Cerebellar cortex (tissue), 1 donor: ENCODE measurements at places on chromosomes 7 and 10.
A peak's percentile ranks its signal among the peaks of the same experiment; 100 is the strongest.

- no peak for DNase-seq
These were observed 1.8 kb upstream of the RPA3 start for GRCh38 chr7:7720193-7720592.

- DNase-seq: no peak
These were observed 11.0 kb downstream of the RRP12 start for GRCh38 chr10:97390091-97390490.

DNA sequence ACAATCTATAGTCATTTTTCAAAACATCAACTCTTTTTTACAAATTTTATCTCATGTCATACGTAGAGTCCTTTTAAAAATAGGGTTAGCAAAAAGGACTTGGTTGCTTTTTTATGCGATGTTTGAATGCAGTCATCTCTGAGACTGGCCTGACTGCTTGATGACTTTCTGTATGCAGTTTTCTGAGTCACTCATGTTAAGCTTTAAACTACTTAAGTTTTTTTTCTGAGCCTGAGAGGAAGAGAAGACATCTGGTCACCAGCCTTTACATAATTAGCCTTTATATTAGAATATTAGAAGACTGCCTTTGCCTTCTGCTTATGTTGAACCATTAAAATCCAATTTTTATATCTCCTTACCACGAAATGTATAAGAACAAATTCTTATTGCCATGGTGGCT, 834.4 kb upstream of the MBL2 start:
- no peak for DNase-seq

GRCh38 chr10:93812659-93813338, 55.1 kb downstream of the LGI1 start:
- DNase-seq: no peak

GRCh38 chr10:96513698-96514561, at the start of gene TLL2:
TLL2 (minus strand) TSS chr10:96513926; CDS start chr10:96513685, 241 bp downstream.
- peak; percentile 82 for DNase-seq

DNA sequence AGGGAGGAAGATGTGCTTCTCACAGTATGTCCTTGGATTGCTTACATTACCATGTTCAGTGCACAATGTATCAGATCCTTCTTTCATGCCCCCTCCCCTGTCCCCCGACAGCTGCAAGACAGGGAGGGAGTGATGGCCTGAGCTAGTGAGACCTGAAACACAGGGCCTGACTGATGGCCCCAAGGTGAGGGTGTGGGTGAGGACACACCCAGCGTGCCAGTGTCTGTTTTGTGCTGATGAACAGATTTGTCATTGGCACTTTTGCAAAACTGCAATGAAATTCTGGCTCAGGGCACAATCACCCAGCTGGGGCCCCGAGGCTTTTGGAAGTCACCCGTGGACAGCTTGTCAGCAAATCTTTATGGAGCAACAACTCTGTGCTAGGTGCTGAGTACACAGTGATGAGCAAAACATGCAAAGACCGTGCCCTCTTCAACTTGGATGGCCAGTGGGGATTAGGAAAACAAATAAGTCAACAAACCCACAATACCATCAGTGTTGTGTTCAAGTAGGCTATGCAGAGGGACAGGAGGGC, 59.4 kb upstream of the EMX2 start:
- DNase-seq: peak; percentile 64

DNA sequence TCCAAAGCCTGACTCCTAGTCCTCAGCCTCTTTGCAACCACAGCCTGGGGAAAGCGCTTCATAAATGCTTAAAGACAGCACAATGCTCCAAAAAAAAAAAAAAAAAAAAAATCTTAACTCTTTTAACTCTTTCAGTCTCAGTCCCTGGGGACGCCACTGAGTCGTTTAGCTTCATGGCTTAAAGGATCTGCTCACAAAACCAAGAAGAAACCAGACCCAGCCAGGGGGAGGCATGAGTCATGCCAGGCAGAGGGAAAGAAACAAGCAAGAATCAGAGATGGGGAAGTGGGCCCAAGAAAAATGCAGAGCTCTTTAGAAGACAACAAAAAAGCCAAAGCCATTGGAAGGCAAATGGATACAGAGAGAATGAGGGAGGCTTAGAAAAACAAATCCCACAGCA, 32.5 kb upstream of the DOCK1 start:
- no peak for DNase-seq

DNA sequence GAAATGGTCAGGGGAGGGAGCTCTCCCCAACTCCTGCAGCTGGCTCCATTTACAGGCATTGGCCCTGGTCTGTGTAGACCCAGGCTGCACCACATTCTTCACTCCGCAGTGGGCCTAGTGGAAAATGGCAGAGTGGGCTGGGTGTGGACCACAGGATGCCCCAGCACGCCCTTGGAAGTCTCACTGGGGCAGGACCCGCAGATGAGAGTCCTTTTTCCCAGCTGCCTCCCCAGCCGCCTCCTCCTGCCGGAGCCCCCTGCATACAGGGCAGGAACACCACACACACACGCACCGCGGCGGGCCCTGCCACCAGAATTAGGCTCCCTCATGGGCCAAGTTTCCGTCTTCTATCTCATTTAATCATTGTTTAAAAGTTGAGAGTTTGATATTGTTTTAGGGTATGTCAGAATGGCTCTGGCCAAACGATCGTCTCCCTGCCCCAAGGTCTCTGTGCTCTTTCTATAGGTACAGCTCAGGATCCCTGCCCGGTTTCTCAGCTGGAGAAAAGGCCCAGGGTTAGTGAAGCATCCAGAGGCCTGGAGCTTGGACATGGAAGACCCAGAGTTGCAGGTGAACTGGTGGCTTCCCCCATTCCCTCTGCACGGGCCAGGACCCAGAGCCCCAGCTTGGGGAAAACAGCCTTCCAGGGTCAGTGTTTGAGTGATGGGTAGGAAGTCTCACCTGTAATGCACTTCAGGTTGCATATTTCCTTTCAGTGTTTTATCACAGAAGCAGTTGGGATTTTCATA, 42.0 kb downstream of the ZNF467 start:
- DNase-seq: no peak

DNA sequence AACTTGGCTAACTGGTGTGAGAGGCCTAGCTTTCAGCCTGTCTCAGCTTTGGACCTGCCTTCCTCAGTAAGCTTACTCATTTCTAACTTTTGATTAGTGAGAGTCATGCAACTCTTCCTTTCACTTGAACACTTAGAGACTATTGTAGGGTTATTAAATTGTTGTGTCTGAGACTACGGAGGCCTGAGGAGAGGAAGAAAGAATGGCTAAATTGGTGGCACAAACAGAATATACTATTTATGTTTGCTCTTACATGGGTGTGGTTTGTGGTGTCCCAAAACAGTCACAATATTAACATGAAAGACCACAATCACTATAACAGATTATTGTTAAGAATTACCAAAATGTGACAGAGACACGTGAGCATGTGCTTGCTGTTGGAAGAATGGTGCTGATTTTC, 82.1 kb downstream of the TRIM24 start:
- no peak for DNase-seq

GRCh38 chr7:106620676-106621075, 40.3 kb downstream of the CCDC71L start:
- DNase-seq: no peak

DNA sequence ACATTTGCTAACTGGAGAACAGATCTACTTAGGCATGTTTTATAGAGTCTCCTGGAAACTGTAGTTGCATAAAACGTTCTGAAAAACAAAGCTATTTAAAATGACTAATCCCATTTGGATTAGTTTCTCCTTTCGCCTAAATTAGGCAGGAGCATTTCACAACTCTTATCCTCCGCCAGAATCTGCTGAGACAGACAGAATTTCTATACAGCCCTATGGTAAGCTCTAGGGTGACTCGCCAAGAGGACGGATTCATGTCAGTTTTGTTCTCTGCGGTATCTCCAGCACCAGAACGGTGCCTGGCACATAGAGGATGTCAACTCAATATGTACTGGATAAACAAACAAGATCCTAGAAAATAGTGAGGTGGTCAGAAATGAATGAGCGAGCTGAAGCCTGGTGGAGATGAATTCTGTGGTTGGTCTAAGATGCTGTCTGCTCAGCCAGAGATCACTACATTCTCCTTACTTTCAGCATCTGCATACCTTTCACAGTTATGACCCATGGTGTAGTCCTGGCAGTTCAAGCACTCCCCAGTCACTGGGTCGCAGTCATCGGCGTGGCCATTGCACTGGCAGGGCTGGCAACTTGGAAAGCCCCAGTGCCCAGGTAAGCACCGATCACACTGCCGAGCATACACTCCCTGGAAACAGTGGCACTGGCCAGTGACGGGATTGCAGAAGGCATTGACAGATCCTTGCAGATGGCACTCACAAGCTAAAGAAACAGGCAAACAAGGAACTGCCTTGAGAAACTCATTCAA, 44.0 kb downstream of the LAMB1 start:
- DNase-seq: no peak

DNA sequence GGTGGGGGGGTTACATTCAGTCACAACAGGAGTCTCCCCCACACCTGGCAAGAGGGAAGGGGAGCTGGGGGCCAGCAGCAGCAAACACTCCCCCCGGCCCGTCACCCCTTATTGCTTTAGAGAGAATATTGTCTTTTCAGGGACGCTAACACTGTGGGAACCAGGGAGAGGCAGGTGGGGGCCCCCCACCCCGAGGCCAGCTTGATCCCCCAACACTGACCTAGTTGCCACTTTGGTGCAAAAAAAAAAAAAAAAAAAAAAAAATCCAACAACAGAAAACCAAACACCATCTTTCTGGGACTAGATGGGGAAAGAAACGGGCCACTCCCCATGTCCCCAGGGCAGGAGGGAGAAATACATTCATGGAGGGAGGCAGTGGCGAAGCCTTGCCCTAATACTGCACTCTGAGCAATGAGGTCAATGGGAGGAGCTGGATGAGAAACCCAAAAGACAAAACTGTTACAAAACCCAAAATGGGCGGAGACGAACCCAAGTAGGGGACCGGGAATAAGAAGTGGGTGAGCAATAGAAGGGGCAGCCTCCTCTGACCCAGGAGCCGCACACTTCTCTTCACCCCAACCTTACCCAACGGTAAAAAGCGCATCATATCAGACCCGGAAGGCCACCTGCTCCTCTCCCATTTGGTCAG, 6.5 kb downstream of the GNB2 start:
- peak; percentile 52 for DNase-seq

GRCh38 chr10:103111918-103112877, 80.9 kb downstream of the NT5C2 start:
- DNase-seq: no peak

- DNase-seq: peak; percentile 98
These were observed at the start of gene HIF1AN for GRCh38 chr10:100535715-100536353. HIF1AN (plus strand) TSS chr10:100535943; CDS start chr10:100535959, 16 bp downstream.

DNA sequence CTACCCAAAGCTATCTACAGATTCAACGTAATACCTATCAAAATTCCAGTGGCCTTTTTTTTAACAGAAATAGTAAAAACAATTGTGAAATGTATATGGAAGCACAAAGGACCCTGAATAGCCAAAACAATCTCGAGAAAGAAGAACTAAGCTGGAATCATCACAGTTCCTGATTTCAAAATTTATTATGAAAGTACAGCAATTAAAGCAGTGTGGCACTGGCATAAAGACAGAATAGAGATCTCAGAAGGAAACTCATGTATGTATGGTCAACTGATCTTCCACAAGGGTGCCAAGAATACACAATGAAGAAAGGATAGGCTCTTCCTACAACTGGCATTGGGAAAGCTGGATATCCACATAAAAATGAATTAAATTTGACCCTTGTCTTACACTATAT, 23.2 kb downstream of the PNLIPRP3 start:
- DNase-seq: no peak

GRCh38 chr10:19168584-19168983, 120.0 kb downstream of the MALRD1 start:
- DNase-seq: peak; percentile 4

DNA sequence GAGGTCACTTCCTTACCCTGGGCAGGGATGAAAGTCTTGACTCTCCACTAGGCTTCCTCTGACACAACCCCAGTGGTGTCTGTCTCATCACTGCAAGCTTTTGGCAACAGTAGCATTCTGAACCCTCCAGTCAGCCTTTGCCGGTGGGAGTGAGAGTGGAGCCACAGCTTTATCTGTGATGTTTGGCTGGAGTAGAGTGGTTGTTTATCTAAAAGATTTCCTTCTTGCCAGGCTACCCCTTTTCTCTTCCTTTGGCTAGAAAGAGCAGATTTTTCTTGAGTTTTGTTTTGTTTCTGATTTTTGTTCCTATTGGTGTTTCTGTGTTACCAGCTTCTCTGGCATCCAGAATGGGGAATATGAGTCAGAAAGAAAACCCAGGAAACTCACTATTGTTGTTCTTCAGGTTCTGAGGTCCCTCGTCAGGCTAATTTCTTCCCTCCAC, 98.9 kb upstream of the KIF5B start:
- DNase-seq: no peak

- DNase-seq: peak; percentile 34
These were observed 738 bp upstream of the NCAPG2 start for GRCh38 chr7:158705234-158705850.

DNA sequence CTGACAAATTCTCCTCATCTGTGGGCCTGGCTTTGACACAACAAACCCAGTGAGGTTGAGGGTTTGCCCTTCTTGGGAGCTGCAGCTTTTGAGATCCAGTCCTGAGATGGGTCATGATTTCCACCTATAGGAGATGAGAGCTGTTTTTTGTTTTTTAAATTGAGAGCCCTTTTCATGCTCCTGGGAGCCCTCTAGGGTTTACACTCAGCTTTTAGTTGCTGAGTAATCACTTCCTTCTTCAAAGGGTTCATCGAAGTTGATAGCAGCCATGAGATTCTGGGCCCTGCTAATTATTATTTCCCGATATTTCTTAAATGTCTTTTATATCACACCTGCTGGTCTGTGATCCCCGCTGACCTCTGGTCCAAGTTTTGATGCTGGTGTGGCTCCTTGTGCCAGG, 47.3 kb upstream of the VIPR2 start:
- DNase-seq: no peak

GRCh38 chr10:57320416-57320815, 947.3 kb downstream of the IPMK start:
- no peak for DNase-seq

DNA sequence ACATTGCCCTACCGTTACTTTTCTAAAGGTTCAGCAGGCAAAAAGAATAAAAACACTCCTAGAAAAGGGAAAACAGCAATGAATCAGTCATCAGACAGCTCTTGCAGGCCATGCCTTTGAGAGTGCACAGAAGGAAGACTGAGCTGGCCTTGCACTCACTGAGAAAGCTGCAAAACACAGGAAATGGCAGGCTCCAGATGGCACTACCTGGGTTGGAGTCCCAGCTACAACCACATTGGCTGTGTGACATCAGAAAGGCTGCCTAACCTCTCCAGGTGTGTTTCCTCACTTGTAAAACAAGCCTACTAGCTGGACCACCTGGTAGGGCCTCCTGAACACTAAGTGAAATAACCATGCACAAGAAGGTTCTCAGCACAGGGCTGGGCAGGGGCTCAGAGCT, 113.7 kb downstream of the SFMBT2 start:
- no peak for DNase-seq

GRCh38 chr7:34758111-34758601, 100.1 kb downstream of the NPSR1 start:
- DNase-seq: no peak

GRCh38 chr7:10874666-10875065, 99.0 kb upstream of the PHF14 start:
- DNase-seq: no peak

- DNase-seq: no peak
These were observed 72.6 kb downstream of the PARD3 start for GRCh38 chr10:34742456-34742855.

- no peak for DNase-seq
These were observed 84.7 kb downstream of the MMRN2 start for GRCh38 chr10:86872757-86873156.

GRCh38 chr7:74466196-74466813, 12.6 kb downstream of the GTF2IRD1 start:
- peak; percentile 66 for DNase-seq
